EH (cell line): ENCODE measurements at places on chromosomes 1 and 21.

- no peak for DNase-seq
Observed at GRCh38 chr1:32239790-32240139, 7.3 kb upstream of the FAM167B start.

DNA sequence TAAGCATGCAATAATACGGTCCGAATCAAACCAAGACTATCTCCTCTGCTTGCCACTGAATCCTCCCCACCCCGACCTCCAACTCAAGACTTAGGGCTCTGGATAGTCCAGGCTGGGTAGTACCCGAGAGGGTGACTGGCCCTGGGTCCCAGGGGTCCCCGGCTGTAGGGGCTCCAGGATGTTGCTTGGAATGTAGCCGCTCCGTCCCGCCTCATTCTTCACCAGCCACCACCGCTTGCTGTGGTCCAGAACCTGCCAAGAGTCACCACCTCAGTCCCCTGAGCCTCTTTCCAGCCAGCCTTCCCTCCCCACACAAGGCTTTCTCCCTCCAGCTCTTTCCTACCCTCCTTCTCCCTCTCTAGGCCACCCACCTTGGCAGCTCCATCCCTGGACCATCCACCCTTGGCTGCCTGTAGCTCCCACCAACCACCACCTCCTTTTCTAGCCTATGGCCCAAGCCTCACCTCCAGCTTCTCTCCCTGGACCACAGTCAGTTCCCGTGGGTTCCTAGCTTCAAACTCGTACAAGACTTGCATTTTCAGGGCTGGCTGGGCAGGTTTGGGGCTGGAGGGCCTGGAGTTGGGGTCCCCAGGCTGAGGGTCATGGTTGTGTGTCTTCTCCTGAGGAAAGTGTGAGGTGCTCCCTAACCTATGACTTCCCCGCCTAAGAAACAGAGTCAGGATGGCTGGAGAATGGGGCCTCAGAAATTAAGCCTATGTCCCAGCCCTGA lies 10.9 kb upstream of the GSTM3 start:
- DNase-seq: no peak

GRCh38 chr1:45557422-45557944 lies 6.9 kb downstream of the AKR1A1 start:
- no peak for DNase-seq

GRCh38 chr1:210362526-210362925 lies 33.8 kb downstream of the HHAT start:
- DNase-seq: peak; percentile 80

DNA sequence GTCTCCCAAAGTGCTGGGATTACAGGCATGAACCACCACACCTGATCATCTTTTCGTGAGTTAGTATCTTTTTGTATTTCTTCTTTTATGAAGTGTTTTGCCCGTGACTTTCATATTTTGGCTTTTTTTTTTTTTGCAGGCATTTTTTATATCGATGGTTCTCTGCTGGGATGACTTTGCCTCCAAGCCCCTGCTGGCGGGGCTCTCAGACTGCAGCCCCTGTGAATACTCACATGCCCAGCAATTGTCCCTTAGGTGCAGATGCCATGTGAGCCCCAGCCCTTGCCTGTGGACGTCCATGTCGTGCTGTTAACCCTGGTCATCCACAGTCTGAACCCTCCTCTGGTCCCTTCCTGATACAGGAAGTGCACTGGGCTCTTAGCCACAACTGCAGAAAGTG lies 21.7 kb downstream of the CRYAA start:
- no peak for DNase-seq
